ENCODE measurements at places on chromosomes 1 and 21. TPM values are rescaled to one million over a fixed set of nuclear protein-coding genes. Genes with fewer than 3 reads are reported as not detected.

DNA sequence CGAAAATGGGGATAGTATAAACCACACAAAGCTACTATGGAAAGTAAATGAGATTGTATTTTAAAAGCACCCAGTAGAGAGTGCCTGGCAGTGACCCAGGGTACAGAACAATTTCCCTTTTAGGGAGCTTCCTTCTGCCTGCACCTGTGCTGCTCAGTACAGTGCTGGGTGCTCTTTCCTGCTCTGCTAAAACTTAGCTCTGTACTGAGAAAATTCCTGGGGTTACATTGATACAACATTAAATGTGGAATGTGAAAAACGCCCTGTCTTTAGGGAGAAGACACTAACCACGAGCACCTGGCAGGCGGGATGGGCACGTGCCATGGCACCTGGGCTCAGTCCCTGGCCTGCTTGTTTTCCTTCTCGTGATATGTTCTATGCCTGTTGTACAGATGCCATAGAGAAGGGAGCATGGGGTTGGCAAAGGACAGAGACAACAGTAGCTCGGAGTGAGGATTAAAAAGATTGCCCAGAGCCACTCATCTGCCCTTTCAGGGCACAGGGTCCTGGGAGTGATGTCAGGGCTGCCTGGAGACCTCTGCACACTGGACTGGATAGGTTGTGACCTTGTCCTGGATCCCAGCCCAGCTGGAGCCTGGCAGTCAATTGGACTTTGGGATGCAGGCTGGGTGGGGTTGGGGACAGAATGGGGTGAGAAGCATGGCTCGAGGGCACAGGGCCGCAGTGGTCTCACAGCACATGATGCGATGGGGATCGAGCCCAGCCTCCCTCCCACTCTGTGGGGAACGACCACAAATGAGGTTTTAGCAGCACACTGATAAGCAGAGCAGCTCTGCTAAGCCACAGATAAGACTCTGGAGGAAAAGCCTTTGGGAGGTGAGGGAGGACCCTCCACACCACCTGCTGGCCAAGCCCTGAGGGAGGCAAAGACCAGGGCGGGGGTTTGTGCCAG is 4.2 kb downstream of the SPATA46 start:
- DNase-seq, result peak; percentile 31
- peak overlapping the region; percentile 56 for H3K27ac ChIP-seq
- H3K4me1 ChIP-seq, result peaks cover 20% of the 10 kb centered on the region
- no peaks in the 10 kb centered on the region for H3K36me3 ChIP-seq
- H3K4me3 ChIP-seq, result no peak overlapping the region

GRCh38 chr1:107051266-107051665 is 5.2 kb upstream of the PRMT6 start:
- no peaks in the 10 kb centered on the region for H3K4me1 ChIP-seq
- no peak for DNase-seq
- no peaks in the 10 kb centered on the region for H3K27me3 ChIP-seq
- H3K4me3 ChIP-seq, result no peak overlapping the region

- DNase-seq, result no peak
- peaks cover 7% of the 10 kb centered on the region for H3K27me3 ChIP-seq
- no peak overlapping the region for H3K4me3 ChIP-seq
Measured at GRCh38 chr1:218200979-218201378, 84.1 kb upstream of the RRP15 start.

DNA sequence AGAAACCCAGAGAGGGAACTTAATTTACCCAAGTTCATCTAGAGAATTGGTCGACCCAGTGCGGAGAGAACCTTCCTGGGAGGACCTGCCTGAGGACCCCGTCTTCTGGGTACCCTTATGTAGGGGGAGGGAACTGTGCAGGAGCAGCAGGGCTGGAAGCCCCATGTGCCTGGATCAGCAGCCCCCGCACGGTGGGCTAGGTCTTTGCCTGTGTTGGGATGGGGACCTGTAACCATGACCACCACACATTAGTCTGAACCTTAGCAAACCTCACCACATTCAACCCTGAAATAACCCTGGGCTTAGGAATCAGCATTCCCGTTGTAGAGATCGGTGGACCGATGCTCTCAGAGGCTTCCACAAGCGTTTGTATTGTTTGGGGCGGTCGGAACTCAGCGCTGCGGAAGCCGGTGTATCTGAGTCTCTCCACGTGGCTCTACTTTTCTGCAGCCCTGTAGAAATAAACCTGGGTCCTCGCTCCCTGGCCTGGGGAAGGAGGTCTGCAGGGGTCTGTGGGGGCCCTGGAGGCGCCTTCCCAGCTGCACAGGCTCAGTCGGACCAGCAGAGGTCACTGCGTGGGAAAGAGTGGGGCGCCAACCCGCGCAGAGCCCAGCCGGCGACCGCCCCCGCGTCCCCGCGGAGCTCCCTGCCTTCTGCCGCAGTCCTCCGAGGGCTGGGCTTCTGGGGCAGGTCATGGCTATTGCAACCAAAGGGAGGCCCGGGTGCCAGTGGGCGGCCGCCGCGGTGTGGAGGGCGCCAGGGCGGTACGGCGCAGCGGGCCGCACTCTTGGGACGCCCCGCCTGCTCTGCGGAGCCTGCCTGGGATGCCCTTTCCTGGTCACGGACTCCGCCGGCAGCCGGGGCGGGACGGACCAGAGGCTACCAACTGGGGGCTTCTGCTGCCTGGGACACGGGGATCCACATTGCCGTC is 36.2 kb upstream of the KCNA10 start:
- no peak for DNase-seq
- peaks cover 29% of the 10 kb centered on the region for H3K27me3 ChIP-seq
- no peak overlapping the region for H3K4me3 ChIP-seq
- H3K36me3 ChIP-seq, result no peaks in the 10 kb centered on the region
- no peak overlapping the region for H3K27ac ChIP-seq
- peaks cover 3% of the 10 kb centered on the region for H3K4me1 ChIP-seq

- no peaks in the 10 kb centered on the region for H3K27me3 ChIP-seq
- DNase-seq, result peak; percentile 68
- H3K36me3 ChIP-seq, result no peaks in the 10 kb centered on the region
- H3K27ac ChIP-seq, result no peak overlapping the region
- peaks cover 10% of the 10 kb centered on the region for H3K4me1 ChIP-seq
- H3K4me3 ChIP-seq, result no peak overlapping the region
Measured at GRCh38 chr21:14864211-14865021, 200.4 kb downstream of the NRIP1 start.

GRCh38 chr21:33924079-33924765 is 8.6 kb upstream of the ATP5PO start:
- no peak overlapping the region for H3K4me3 ChIP-seq
- DNase-seq, result peak; percentile 44
- H3K36me3 ChIP-seq, result no peaks in the 10 kb centered on the region
- peaks cover 4% of the 10 kb centered on the region for H3K27me3 ChIP-seq
- H3K4me1 ChIP-seq, result peaks cover 4% of the 10 kb centered on the region

- H3K4me1 ChIP-seq, result no peaks in the 10 kb centered on the region
- DNase-seq, result no peak
- no peak overlapping the region for H3K4me3 ChIP-seq
- H3K27ac ChIP-seq, result no peak overlapping the region
Measured at GRCh38 chr1:150961756-150962155, 12.9 kb downstream of the CERS2 start.

DNA sequence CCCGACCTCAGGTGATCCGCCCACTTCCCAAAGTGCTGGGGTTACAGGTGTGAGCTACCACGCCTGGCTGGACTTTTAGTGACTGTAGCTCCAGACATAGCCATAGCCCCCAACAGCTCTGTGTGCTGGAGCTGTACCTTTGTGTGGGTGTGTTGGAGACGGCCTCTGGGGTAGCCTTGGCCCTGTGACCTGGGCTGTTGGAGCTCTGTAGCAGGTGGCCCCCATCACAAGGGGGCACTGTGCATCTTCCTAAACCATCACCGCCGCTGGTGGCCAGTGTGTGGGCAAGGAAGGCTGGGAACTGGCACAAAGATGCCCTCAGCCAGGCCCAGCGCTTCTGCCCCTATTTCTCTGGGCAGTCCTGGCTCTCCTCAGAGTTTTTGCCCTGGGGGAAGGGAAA is 38.4 kb upstream of the FOXO6 start:
- no peak for DNase-seq
- H3K27ac ChIP-seq, result no peak overlapping the region
- peaks cover 3% of the 10 kb centered on the region for H3K27me3 ChIP-seq
- no peaks in the 10 kb centered on the region for H3K36me3 ChIP-seq
- no peak overlapping the region for H3K4me3 ChIP-seq
- no peaks in the 10 kb centered on the region for H3K4me1 ChIP-seq

DNA sequence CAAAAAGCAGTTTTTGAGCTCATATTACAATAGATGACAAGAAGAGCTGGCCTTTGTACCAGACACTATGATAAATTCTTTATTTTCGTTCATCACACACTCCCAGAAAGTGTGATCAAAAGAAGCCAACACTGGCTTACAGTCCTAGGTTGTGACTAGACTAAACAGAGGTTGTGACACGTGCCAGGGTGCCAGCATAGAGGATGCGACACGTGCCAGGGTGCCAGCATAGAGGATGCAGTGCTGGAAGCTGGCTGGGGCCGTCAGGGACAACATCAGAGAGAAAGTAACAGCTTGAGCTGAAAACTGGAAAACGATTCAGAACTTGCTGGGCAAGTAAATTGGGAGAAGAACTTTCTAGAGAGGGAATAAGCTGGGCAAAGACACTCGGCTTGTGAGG is 2.2 kb downstream of the MTARC1 start:
- H3K36me3 ChIP-seq, result no peaks in the 10 kb centered on the region
- DNase-seq, result no peak
- H3K27ac ChIP-seq, result no peak overlapping the region
- H3K4me1 ChIP-seq, result peaks cover 9% of the 10 kb centered on the region

- no peak overlapping the region for H3K27ac ChIP-seq
- H3K4me3 ChIP-seq, result no peak overlapping the region
- H3K27me3 ChIP-seq, result no peaks in the 10 kb centered on the region
- H3K36me3 ChIP-seq, result peaks cover 35% of the 10 kb centered on the region
- DNase-seq, result no peak
Measured at GRCh38 chr1:11998636-11999035, 18.4 kb downstream of the MFN2 start.

- no peaks in the 10 kb centered on the region for H3K4me1 ChIP-seq
- H3K27me3 ChIP-seq, result no peaks in the 10 kb centered on the region
- DNase-seq, result no peak
Measured at GRCh38 chr1:161324020-161324419, 9.8 kb downstream of the SDHC start.

DNA sequence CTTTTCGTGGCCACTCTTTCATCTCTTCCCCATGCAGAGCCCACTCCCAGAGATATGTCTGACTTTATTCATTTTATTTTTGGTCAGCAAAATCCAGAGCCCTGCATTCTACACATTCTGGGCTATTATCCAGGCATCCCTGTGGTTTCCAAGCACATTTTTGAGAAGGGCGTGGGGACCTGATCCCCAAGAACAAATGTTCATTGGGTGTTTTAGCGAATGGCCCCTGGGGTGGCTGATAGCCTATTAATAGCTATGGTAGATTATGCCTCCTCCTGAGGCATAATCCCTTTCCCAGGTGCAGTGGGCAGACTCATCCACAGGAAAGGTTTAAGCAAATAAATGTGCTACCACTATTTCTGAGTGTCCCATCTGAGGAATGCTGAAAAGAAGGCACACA is 511.8 kb upstream of the USP24 start:
- peak; percentile 88 for DNase-seq
- no peak overlapping the region for H3K27ac ChIP-seq
- no peaks in the 10 kb centered on the region for H3K27me3 ChIP-seq
- H3K4me3 ChIP-seq, result no peak overlapping the region

FYB2 gene
- total RNA-seq, result 0.26 TPM

SLC16A1 gene
- total RNA-seq, result 153 TPM

ADAMTSL4 gene
- total RNA-seq, result 5.3 TPM

ADAM30 gene
- not detected for total RNA-seq

MYBPH gene
- total RNA-seq, result not detected

PLPPR5 gene
- total RNA-seq, result 0.12 TPM
